Activated T-helper 2 cell treated with anti-CD3 and anti-CD28 coated beads, Interferon-gamma antibody, Interleukin-2, Interleukin-4, amounts not matched to agents 10 μg/mL and 5 μg/mL and 100 μg/mL, durations not matched to agents 14 hours and 24 hours and 36 hours (primary cell): ENCODE measurements at places on chromosomes 13 and 19.

- DNase-seq: no peak
These were observed 5.7 kb upstream of the FPR3 start for GRCh38 chr19:51789061-51789795.

DNA sequence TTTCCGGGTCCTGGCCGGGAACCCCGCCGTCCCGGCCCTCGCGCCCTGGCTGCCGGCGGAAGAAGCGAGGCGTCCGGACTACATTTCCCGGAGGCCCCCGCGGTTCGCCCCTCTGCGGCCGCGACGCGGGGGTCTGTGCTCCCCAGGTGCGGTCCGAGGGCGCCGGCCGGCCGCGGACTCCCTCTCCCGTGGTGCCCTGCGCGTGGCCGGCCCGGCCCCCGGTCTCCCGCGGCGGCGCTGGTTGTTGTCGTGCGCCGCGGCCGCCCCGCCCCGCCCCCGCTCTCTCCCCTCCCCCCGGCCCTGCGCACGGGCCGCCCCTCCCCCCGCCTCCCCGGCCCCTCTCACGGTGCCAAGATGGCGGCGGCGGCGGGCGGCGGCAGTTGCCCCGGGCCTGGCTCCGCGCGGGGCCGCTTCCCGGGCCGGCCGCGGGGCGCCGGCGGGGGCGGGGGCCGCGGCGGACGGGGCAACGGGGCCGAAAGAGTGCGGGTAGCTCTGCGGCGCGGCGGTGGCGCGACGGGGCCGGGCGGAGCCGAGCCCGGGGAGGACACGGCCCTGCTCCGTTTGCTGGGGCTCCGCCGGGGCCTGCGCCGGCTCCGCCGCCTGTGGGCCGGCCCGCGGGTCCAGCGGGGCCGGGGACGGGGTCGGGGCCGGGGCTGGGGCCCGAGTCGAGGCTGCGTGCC is at the start of gene KMT2B:
Gene KMT2B, plus strand, starts transcription at position 339 of the 680 bp plus-strand sequence. Its CDS starts 16 bp downstream, at position 355.
- DNase-seq: no peak

GRCh38 chr13:23339225-23339624 is 94.3 kb downstream of the SACS start:
- DNase-seq: no peak

- DNase-seq: no peak
These were observed 95.0 kb downstream of the RNF17 start for GRCh38 chr13:24858953-24859352.

- no peak for DNase-seq
These were observed 13.9 kb downstream of the PALM start for GRCh38 chr19:722553-723101.

DNA sequence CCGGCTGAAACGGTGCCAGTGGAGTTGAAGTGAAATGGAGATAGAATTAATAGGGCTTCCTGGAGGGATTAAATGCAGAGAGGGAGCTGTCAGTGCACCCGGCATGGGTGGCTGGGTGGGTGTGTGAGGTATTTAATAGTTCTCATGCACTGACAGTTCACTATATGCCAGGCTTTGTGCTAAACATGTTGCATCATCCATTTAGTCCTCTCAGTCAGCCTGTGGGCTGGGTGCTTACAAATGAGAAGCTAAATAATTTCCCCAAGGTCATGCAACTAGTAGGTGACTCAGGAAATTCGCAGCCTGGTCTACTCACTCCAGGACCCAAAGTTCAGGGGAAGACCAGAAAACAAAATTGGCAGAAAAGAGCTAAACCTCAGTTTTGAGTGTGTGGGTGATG is 63.5 kb upstream of the SPATA13 start:
- DNase-seq: no peak

- no peak for DNase-seq
These were observed 1.9 kb upstream of the PLPPR3 start for GRCh38 chr19:823565-824121.

GRCh38 chr13:21676611-21677021 is 5.7 kb downstream of the FGF9 start:
- DNase-seq: no peak

- DNase-seq: no peak
These were observed 57.9 kb downstream of the RXFP2 start for GRCh38 chr13:31797154-31797775.

DNA sequence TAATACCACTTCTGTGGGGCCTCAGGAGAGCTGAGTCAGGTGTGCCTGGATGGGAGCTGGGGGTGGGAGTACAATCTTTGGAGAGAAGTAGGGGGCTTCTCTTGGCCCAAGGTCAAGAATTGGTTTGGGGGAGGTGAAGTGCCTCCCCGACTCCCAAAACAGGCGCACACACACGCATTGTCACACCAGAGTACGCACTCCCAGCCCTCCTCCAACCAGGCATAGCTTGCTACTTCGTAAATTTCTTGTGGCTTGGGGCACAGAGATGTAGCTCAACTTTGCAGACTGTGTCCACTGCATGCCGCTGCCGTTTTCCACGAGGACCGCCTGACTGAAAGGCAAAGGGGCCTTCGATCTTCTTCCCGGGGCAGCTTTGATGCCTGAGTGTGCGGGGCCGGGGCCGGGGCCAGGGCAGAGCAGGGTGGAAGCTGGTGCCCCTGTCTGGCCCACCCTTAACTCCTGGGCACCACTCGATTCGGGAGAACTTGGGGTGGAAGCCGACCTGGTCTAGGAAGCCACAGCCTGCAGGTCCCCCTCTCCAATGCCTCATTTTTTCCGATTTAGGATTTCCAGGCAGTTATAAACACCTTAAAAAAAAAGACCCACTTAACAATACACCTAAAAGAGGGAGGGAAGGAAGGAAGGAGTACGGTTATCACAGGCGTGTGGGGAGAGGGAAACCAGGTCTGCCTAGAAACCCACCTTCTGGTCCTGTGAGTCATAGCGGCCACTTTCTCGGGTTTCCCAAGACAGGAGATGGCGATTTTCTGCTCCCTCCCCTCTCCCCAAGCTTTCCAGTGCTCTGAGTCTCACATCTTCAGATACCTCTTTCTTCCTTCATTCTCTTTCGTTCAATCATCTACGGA is 5.8 kb upstream of the TSHZ3 start:
- no peak for DNase-seq

DNA sequence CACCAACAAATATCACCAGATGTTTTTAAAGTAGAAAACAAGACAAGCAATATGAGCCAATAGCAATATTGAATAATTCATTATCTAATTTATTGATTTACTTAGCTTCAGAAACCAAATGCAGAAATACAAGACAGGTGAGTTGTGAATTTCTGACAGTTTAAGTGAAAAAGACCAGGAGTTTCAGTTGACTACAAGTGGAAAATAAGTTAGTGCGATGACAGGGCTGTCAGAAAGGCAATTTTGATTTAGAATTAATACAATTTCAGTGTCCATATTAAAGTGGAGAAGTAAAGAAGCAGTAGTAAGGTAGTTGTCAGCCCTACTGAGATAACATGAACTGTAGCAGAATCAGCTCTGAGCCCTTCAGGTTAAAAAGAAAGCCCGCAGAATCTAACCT is 1066.7 kb upstream of the ATXN8OS start:
- no peak for DNase-seq
